Immature natural killer cell (primary cell): ENCODE measurements at places on chromosomes 6 and 20. TPM values are rescaled to one million over a fixed set of nuclear protein-coding genes. Genes with fewer than 3 reads are reported as not detected.

The FAXC gene
- polyA plus RNA-seq = not detected

The SLC2A10 gene
- not detected for polyA plus RNA-seq

The KIFC1 gene
- polyA plus RNA-seq = 3.7 TPM

The OOEP gene
- polyA plus RNA-seq = 0.29 TPM

The AVP gene
- polyA plus RNA-seq = not detected

The KIF25 gene
- not detected for polyA plus RNA-seq

The PIGU gene
- polyA plus RNA-seq = 19.3 TPM

The FAM135A gene
- polyA plus RNA-seq = not detected

The FAM209B gene
- polyA plus RNA-seq = 0.56 TPM

The PPP1R16B gene
- 24.9 TPM for polyA plus RNA-seq
